NCI-H345 (cell line): ENCODE measurements at places on chromosomes 16 and 17.
A peak's percentile ranks its signal among the peaks of the same experiment; 100 is the strongest.

- peak; percentile 13 for DNase-seq
Observed at GRCh38 chr17:41705271-41705991, 6.7 kb upstream of the GAST start.

DNA sequence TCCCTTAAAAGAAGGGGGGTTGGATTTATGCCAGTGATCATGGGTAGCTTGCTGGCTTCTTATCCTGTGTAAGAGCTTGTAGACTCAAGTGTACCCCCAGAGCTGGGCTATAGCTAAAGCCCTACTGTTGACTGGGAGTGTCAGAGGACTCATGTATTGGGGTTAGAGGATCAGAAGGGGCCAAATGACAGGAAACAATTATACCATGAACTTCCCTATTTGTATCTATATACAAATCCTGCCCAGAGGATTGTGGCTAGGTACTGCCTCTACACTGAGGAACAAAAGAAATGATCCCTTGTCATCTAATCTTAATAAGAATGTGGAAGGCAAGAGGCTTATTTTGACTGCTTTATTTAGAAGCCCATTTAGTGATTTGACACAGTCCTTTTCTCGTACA, 14.3 kb downstream of the ZP2 start:
- DNase-seq: no peak

DNA sequence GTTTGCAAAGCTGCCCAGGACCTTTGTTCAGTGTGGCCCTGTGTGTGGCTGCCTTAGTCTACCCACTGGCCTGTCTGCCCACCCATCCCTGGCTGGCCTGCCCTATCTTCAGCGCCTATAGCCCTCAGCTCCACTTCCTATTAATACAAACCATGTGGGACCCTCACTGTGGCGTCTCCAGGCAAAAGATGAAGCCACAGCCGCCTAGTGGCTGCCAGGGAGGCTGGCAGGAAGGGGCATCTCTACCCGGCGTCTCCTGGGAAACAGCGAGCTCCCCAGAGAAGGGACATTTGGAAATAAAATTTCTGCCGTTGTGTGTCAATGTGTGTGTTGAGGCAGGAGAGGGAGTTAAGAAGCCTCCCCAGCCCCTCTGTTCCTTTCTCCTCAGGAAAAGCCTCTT, 31.5 kb downstream of the NEUROD2 start:
- DNase-seq: peak; percentile 31

DNA sequence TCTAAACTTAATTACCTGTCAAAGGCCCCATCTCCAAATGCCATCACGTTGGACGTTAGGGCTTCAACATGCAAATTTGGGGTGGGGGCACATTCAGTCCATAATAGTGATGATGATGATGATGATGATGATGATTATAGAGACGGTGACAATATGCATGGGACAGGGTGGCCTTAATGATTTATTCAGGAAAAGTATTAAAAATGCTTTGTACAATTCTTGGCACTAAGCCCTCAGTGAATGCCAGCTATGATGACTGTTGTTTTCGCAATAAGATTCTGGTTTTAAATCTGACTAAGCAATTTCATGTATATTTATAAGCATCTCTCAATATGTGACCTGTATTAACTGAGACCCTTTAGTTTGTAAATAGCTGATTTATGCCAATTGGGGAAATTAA, 106.3 kb downstream of the C16orf95 start:
- DNase-seq: no peak

- DNase-seq: peak; percentile 83
Observed at GRCh38 chr17:40490289-40490853, 11.1 kb downstream of the TNS4 start.

GRCh38 chr17:50331085-50331791, 14.7 kb upstream of the XYLT2 start:
- DNase-seq: no peak

- DNase-seq: no peak
Observed at GRCh38 chr17:68657166-68657565, 56.0 kb upstream of the FAM20A start.

DNA sequence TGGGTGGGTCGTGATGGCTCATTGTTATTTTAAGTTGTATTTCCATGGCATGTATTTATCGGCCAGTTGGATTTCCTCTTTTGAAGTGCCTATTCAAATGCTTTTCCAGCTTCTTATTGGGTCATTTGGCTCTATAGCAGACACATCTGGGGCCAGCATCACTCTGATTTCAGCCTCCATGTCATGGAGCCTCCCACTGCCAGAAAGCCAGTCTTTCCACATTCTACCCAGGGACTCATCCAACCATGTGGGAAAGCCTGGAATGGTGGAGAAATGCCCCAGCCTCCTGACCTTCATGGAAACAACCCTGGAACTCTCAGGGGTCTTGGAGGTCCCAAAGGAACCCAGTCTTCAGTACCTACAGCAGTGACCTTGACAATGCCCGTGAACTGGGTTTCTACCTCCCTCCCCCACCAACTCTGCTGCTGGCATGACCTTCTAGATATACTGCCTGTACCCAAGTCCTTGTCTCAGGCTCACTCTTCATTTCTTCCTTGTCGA, 33.8 kb upstream of the ADGRG1 start:
- DNase-seq: no peak

DNA sequence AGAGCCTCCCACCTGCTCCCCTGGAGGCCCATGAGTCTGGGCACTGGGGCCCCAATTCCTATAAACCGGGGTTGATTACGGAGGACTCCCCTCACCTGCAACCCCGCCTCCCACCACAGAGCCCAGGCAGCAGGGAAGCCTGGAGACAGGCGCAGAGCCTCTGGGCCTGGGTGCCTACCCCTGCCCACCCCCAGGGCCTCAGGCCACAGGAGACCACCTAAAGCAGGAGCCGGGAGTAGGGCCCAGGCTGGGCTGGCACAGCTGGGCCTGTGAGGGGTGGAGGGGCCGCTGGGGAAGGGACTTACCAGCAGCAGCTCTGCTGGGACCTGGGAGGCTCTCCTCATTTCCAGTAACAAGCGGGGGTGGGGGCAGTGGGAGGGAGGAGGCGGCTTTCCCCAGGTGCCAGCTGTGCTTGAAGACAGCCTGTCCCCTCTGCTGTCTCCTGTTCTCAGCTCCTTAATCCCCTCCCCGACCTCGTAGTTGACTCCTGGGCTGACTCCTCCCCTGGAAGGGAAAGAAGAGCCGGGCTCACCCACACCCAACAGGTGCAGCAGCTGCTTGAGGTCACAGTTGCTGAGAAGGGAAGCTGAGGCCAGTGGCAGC, 46.8 kb downstream of the TMEM235 start:
- no peak for DNase-seq

GRCh38 chr17:75077496-75078283, 10.1 kb upstream of the SLC16A5 start:
- no peak for DNase-seq

- peak; percentile 46 for DNase-seq
Observed at GRCh38 chr16:14669776-14670175, 24.3 kb downstream of the PLA2G10 start.

- no peak for DNase-seq
Observed at GRCh38 chr17:4033751-4034251, 69.6 kb upstream of the ATP2A3 start.

DNA sequence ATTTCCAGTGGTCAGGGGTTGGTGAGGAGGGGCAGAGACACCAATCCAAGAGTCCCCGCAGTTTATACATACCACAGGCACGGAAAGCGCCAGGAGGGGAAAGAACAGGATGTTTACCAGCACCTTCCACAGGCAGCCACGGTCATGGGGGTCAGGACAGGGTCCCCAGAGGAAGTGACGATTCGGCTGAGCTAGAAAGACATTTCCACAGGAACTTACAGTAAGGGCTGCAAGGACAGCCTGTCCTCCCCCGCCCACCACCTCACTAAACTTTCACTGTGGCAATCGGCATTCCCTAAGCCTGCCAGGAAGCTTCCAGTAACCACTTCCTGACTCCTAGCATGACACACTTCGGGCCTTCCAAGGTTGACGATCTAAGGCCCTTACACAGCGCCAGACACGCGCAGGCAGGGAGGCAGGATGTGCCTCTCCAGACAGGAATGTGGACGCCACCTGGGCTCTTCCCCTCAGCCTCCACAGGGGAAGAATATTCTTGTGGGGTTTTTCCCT, 1.2 kb upstream of the MT2A start:
- DNase-seq: no peak

DNA sequence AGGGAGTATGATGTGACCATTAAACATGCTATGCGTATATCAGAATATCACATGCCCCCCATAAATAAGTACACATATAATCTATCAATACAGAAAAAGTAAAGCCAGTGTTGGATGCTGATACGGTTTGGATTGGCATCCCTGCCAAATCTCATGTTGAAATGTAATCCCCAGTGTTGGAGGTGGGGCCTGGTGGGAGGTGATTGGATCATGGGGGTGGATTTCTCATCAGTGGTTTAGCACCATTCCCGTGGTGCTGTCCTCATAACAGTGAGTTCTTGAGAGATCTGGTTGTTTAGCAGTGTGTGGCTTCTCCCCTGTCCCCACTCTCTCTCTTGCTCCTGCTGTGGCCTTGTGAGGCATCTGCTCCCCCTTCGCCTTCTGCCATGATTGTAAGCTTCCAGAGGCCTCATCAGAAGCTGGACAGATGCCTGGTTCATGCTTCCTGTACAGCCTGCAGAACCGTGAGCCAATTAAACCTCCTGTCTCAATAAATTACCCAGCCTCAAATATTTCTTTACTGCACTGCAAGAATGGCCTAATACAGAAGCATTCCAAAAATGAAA, 88.9 kb downstream of the AATF start:
- no peak for DNase-seq
